Activated CD4-positive, alpha-beta memory T cell treated with anti-CD3 and anti-CD28 coated beads for 36 hours (primary cell): ENCODE measurements at places on chromosomes 3 and 15. TPM values are rescaled to one million over a fixed set of nuclear protein-coding genes. Genes with fewer than 3 reads are reported as not detected.
A peak's percentile ranks its signal among the peaks of the same experiment; 100 is the strongest.

DNA sequence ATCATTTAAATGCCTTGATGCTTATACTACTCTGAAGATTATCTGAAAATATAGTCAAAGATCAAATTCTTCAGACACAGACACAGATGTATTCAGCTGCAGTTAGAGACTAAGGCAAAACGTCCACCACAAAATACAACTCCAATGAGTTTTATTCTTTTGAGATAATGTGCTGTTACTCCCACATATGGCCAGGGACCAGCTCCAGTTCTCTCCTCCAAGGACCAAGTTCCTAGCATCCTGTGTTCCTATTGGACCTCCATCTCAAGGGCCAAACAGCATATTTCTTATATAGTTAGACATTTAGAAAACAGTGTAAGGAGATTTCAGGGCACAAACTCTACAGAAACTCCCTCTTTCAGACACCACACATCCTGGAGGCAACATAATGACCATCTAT is 27.1 kb downstream of the IP6K1 start:
- DNase-seq: no peak

- DNase-seq: no peak
Measured at GRCh38 chr15:43930556-43930955, 103.8 kb downstream of the WDR76 start.

DNA sequence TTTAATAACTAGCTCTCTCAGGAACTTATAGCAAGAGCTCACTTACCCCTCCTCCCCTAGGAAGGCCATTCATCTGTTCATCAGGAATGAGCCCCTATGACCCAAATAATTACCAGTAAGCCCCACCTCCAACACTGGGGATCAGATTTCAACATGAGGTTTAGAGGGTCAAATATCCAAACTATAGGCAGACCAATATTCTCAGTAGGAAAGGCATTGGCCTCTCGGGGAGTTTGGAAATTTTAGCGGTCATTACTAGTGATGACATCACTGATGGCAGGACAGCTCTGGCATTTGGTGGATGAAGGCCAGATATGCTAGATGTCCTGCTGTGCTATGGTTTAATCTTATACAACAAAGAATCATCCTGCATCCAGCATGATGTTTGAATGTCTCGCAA is 15.2 kb upstream of the CD47 start:
- DNase-seq: no peak

GRCh38 chr15:51103330-51103729 is 8.6 kb upstream of the TNFAIP8L3 start:
- no peak for DNase-seq

- no peak for DNase-seq
Measured at GRCh38 chr3:8103954-8104353, 397.7 kb upstream of the LMCD1 start.

DNA sequence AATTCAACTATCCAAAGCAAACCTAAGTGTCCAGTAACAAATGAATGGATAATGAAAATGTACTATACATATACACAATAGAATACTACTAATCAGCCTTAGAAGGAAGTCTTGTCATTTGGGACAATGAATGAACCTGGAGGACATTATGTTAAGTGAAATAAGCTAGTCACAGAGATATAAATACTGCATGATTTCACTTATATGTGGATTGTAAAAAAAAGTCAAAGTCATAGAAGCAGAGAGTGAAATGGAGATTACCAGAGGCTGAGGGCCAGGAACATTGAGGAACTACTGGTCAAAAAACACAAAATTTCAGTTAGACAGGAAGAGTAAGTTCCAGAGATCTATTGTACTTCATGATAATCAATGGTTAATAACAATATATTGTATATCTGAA is 33.6 kb downstream of the MYO5A start:
- DNase-seq: no peak

DNA sequence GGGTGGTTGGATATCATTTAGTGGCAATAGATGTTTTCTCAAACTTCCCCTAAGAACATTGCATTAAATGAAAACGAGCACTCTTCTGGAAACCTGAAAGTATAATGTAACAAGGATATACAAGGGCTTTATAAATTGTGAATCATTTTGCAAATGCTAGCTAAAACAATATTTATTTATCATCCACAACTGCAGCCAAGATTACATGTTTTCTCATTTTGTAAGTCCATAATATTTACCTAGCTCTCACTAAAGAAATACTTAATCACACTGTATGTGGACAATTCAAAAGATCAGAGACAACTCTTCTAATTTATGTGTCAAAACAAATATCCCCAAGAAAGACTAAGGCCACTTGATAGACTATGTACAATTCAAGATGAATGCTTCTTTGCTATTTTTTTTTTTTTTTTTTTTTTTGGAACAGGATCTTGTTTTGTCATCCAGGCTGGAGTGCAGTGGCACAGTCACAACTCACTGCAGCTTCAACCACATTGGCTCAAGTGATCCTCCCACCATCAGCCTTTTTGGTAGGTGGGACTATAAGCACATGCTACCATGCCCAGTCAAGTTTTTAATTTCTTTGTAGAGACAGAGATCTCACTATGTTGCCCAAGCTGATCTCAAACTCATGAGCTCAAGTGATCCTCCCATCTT is 427.7 kb upstream of the THBS1 start:
- no peak for DNase-seq

- no peak for DNase-seq
Measured at GRCh38 chr3:107574650-107575049, 51.9 kb downstream of the BBX start.

DNA sequence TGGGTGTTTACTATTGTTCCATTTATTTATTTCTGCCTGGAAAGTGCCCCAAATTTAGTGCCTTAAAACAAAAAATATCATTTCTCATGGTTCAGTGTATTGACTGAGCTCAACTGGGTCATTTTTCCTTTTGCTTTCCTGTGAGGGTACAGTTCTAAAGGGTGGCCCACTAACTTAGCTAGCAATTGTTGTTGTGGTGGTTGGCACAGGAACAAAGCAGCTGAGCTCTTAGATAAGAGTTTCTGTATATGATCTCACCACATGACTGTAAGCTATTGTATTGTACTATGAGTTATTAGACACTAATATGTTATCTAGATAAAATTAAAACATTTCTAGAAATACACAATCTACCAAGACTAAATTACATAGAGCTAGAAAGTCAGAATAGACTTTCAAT is 1283.7 kb downstream of the OTOL1 start:
- no peak for DNase-seq

- no peak for DNase-seq
Measured at GRCh38 chr15:71677352-71677751, 133.0 kb upstream of the NR2E3 start.

DNA sequence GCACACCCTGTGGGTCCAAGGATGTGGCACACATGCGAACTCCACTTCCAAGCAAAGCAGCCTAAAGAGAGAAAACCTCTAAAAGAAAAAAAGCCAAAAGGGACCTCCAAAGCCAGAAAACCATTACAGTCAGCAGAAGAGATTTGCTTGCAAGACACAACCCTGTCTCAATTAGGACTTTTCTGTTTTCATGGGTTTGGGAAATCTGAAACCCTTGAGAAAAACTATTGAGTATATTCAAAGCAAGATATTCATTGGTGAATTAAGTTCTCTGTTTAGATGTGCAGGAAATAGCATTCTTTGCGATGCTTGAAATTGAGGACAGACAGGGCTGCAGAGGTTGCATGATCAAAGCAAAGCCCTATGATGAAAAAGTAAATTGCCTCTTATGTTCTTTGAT is 10.2 kb upstream of the LDHAL6B start:
- no peak for DNase-seq

DNA sequence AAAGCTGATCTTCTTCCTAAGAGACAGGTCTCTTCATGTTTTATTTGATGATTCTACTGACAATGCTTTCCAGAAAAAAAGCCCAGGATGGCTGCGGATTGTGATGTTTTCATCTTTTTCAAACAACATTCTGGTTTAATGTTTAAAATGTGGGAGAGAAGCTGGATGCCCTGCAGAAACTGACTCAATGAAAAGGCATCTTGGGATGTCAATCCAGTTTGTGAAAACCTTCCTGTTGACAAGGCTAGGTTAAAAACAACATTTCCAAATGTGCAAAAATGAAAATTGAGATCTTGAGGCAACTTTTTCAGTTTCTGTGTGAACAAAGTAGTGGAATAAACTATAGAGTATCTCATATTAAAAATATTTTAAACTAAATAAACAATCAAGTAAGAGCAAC is 156.0 kb upstream of the MRPL3 start:
- DNase-seq: no peak

GRCh38 chr3:149657321-149657925 is 402 bp downstream of the WWTR1 start:
- DNase-seq: no peak

DNA sequence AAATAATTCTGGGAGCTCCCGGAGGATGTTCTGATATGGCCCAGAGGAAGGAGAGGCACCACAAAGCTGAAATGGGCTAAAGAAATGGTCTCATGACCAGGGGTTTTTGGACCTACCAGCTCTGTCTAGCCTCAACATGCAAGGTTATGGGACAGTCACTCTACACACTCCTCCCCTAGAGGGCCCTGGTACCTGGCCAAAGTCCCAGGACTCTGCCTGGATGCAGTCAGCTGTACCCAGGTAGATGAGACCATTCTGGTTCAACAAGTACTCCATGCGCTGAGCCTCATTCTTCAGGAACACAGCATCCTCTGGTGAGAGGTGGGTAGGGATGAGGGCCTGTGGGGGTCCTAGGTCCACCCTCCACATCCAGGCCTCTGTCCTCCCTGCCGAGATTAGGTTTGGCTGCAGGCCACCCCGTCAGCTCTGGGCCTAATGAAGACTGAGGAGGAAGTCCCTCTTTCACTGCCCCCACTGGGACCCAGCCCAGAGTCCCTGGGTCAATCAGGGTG is 9.5 kb downstream of the EPB42 start:
- DNase-seq: no peak

DNA sequence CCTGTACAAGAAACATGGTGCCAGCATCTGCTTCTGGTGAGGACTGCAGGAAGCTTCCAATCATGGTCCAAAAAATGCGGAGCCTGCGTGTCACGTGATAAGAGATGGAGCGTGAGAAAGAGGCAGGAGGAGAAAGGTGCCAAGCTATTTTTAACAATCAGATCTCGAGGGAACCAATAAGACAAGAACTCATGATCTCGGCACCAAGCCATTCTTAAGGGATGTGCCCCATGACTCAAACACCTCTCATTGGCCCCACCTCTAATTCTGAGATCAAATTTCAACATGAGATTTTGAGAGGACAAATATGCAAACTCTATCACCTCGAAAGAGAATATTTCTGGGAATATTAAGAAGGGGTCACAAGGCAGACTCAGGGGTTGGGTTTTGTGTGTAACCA is 107.2 kb downstream of the PYDC2 start:
- DNase-seq: no peak

DNA sequence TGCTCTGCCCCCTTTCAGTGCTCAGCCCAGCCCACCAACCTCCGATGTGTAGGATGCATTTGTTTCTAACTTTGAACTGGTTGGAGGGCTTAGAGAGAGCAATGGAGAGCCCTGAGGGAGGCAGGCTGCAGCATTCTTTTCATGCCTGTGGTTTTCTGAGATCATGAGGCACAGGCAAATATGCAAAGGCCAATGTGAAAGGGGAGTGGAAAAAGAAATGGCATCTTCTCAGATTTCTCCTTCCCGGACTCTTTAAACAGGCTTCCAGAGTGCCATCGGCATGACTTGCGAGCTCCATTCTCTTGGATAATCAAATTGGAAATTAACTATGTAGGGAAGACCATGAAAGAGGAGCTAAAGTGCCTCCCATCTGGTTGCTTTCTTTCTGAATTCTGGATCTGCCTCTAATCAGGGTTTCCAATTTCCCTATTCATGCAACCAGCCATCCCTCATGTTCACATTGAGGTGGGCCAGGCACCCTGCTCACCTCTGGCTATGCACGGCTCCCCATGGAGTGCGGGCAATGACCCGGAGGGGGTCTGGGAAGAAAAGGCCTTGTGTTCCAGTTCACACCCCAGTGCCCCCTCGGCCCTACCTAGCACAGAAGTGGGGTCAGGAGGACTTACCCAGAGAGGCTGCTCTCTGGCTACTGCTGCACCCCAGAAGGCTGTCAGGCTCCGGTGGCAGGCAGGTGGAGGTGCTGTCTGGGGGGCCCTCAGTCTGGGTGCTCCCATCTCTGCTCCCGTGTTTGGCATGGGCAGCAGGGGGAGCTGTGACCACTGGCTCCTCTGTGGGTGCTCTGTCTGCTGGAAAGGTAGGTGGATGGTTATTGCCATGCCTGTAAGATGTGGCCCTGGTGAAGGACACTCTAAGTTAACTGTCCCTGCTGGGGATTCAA is 16.1 kb downstream of the AMOTL2 start:
- DNase-seq: peak; percentile 26

DNA sequence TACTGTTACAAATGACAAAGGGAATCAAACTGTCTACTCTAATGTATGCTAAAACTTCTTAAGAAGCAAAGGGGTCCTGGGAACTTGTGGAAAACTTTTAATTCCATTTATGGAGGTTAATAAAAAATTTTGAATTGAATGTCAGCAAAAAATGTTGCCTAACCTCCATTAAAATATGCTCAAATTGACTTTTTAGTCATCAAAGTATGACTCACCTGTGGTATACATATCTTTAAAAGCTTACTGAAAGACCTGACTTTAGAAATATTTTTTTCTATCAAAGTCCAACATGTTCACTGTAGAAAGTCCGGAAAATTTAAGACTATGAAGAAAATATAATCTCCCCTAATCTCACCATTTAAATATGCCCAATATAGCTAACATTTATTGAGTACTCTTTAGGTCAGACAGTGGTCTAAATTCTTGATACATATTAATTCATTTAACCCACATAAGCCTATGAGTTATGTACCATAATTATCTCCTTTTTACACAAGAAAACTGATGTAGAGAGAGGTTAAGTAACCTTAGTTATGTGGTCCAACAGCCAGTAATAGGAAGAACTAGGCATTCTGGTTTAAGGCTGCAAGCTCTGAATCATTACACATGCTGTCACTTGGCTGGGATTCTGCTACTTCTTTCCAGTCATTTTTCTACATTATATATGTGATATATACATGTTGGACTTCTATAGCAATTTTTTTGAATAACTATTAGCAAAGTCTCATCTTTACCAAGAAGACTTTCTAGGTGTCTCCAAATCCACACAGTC is 83.6 kb downstream of the PDZRN3 start:
- DNase-seq: no peak

- DNase-seq: no peak
Measured at GRCh38 chr15:88511161-88511560, 35.3 kb downstream of the DET1 start.

GRCh38 chr3:71478568-71478967 is 105.0 kb downstream of the FOXP1 start:
- peak; percentile 89 for DNase-seq

GRCh38 chr15:41417418-41418195 is 712 bp downstream of the RTF1 start:
- peak; percentile 39 for DNase-seq

Gene STOML1
- 7.1 TPM for total RNA-seq

Gene SNX22
- 0.68 TPM for total RNA-seq

Gene OR5K2
- not detected for total RNA-seq

Gene TM2D3
- 48.1 TPM for total RNA-seq

Gene SERINC4
- 0.10 TPM for total RNA-seq

Gene DLEC1
- 1.1 TPM for total RNA-seq

Gene OXTR
- 1.1 TPM for total RNA-seq

Gene SPSB4
- total RNA-seq: not detected

Gene CPN2
- not detected for total RNA-seq

Gene TRIM42
- not detected for total RNA-seq
